ENCODE measurements at places on chromosomes 6 and 20. TPM values are rescaled to one million over a fixed set of nuclear protein-coding genes. Genes with fewer than 3 reads are reported as not detected.

DNA sequence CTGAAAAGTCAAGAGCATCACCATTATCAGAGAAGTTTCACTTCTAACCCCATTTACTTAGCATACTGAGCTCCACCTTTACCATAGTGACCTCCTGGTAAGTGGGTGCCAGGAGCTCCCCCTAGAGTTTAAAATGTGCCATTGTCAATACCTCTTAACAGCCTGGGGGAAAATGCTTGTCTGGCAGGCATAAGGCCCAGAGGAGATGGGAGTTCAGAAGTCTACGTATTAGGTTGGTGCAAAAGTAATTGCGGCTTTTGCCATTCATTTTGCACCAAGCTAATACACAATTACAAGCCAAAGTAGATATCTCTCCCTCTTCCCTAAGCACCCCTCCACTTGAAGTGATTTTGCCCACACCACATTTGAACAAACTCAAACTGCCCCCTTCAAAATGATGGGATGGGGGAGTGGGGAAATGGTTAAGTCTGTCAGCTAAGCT lies 919.0 kb downstream of the KIF16B start:
- DNase-seq, result peak; percentile 57

- no peak for DNase-seq
Measured at GRCh38 chr6:21115111-21115510, 478.4 kb upstream of the SOX4 start.

- no peak for DNase-seq
Measured at GRCh38 chr6:32114796-32115195, 5.7 kb upstream of the TNXB start.

- DNase-seq, result no peak
Measured at GRCh38 chr6:132623106-132623845, 799 bp downstream of the TAAR2 start.

DNA sequence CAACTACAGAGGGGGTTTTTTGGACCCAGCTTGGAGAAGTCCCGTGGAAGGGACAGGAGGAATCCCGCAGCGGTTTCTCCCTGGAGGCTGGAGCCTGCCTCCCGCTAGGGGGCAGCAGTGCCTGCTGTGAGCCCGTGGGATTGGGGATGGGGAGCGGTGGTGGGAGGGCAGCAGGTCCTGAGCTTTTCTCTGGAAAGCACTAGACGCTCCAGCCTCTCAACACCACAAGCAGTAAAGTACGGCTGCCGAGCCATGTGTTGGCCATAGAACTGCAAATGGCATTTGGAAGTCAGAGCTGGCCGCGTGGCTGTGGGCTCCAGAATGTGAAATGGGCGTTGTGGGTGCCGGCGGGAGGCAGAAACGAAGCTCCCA lies 47.8 kb downstream of the GMPR start:
- peak; percentile 75 for DNase-seq

DNA sequence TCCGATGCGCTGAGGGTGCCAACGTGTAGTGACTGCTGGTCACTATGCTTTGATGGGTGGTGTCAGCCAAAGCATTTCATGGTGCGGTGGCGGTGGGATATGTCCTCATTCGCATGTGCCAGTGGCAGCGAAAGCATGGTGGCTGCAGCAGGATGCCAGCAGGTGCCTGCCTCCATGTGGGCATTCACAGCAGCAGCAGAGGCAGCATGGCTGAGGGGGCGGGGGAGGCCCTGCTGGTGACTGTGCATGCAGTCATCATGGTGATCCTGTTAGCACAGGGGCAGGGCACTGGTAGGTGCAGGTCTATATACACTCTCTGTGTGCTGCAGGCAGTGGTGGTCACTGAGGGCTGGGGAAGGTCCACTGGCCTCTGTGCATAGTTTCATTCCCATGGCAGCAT lies 22.0 kb downstream of the FIG4 start:
- no peak for DNase-seq

GRCh38 chr6:169051371-169051770 lies 202.3 kb downstream of the THBS2 start:
- DNase-seq, result no peak

DNA sequence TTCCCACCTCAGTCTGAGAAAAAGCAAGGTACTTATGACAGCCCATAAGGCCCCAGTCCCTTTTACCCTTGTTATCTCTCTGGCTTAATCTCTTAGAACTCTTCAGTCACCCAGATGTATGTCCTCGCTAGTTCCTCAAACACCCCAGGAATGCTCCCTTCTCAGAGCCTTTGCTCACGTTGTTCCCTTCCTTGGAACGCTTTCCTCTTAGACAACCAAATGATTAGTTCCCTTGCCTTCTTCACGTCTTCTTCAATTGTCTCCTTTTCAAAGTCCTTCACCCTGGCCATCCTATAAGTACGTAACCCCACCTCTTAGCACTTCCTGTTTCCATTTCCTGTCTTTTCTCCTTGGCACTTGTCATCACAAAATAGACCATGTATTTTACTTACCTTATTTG lies 1.1 kb upstream of the APOBEC2 start:
- peak; percentile 64 for DNase-seq

DNA sequence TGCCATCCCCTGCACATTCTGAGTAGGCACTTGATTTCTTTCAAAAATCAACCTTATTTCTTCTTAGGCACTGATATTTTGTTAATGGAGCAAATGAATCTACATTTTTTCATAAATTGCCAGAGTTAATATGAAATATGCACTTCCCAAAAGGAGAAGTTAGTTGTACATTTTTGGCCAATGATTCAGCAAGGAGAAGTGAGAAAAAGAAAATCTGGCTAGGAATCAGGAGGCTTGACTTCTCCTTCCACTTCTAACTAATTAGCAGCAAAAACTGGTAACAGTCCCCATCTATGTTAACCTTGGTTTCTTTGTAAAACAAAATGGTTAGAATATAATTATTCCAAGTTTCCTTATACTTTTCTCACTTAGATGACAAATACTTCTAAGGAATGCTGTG lies 7.0 kb upstream of the DSE start:
- DNase-seq, result no peak

DNA sequence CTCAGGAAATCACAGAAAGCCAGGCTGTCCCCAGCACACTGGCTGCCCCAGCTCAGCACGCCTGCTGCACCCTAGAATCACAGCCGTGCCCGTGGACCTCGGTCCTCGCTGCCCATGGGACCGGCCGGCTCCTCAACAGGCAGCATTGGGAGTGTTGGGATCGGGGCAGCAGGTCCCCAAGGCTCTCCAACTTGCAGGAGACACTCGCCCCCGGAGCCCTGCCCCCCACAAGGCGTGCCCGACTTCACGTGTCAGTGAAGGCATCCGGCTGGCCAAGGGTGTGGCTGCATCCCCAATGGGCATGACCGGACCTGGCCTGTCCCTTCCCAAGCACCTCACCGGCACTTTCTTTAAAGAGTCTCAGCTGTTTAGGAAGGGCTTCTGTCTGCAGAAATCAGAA lies 3.0 kb upstream of the NTSR1 start:
- no peak for DNase-seq

GRCh38 chr6:45717715-45718114 lies 297.9 kb downstream of the CLIC5 start:
- DNase-seq, result no peak

GRCh38 chr6:108768166-108768555 lies 80.1 kb upstream of the ARMC2 start:
- DNase-seq, result peak; percentile 49

- no peak for DNase-seq
Measured at GRCh38 chr6:93371756-93372155, 47.6 kb downstream of the EPHA7 start.

DNA sequence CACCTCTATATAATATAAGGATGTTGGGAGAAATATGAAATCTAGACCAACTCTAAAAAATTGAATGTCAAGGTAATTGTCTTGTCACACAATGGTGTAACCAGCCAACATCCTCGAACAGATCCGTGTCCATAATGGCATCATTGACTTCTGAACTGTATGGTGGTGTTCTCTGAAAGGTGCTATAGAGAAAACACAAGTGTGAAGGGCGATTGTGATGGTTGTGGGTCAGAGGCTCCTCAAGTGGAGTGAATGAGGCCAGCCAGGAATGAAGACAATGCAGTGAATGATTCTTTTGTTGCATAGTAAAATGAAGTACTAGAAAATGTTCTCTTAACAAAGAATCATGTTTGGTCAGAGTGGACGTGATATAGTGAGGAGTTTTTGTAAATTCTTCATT lies 58.3 kb downstream of the CARMIL1 start:
- no peak for DNase-seq

GRCh38 chr6:156970595-156971112 lies 193.5 kb downstream of the ARID1B start:
- no peak for DNase-seq

DNA sequence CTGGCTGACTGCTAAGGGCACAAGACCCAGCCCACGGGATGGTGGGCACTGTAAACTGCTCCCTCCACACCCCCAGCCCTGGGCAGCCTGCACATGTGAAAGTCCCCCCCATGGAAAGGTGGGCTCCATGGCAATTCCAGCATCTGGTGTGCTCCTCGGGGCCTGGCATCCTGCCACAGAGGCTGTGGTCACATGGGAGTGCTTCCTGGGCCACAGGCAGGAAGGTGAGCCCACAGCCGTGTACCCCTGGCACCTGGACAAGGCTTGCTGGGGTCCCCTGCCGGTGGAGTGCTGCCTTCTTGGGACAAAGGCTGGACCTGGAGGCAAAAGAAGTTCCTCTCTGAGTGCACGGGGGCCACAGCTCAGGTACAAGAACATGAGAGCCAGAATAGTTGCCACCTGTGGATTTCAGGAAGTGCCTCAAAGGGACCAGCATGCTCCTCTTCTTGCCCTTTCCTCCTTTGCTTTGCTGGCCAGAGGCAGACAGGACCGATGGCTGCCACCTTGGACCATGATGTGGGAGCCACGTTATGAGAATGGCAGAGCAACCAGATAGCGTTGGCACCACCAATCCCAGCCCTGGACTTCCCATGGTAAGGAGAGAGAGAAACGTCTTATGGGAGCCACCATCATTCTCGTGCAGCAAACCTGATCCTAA lies 120.2 kb upstream of the MLN start:
- no peak for DNase-seq

GRCh38 chr20:31652917-31653396 lies 15.2 kb downstream of the COX4I2 start:
- no peak for DNase-seq

GRCh38 chr20:8815208-8815607 lies 253.7 kb upstream of the PLCB4 start:
- DNase-seq, result no peak

DNA sequence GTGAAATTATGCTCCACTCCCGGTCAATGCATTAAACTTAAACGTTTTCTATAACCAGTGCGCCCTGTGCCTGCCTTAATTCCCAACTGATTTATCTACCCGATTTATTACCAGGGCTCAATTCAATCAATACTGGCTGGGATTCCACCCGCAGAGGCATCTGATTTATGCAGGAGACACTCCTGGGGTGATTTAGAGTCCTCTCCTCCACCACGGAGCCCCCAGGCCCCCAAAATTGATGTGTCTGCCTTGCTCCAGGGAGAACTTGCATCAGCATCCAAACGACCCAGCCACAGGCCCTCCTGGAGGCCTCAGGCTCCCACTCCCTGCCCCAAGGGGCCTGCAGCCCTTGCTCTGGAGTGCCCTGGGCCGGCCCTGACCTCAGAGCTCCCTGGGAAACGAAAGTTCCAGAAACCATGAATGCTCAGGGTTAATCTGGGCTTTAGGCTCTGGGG lies 29.5 kb downstream of the ANKRD60 start:
- no peak for DNase-seq

GRCh38 chr6:94349227-94349626 lies 929.9 kb upstream of the EPHA7 start:
- no peak for DNase-seq

DNA sequence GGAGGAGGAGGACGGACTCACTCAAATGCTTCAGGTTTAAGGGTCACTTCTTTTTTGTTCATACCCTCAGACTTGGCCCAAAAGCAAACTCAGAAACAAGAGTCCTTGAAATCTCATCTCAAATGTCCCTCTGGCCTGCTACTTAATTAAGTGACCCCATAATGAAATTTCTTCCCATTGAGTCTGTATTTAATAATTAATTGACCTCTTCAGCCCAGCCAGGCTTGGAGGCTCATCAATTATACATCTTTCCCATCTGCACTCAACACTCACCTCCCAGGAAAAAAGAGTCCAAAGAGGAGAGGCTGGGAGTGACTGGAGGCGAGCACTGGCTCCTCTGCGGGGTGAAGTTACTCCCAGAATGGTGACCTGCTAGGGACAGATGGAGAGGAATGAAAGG lies 90.5 kb upstream of the EYA2 start:
- no peak for DNase-seq

DNA sequence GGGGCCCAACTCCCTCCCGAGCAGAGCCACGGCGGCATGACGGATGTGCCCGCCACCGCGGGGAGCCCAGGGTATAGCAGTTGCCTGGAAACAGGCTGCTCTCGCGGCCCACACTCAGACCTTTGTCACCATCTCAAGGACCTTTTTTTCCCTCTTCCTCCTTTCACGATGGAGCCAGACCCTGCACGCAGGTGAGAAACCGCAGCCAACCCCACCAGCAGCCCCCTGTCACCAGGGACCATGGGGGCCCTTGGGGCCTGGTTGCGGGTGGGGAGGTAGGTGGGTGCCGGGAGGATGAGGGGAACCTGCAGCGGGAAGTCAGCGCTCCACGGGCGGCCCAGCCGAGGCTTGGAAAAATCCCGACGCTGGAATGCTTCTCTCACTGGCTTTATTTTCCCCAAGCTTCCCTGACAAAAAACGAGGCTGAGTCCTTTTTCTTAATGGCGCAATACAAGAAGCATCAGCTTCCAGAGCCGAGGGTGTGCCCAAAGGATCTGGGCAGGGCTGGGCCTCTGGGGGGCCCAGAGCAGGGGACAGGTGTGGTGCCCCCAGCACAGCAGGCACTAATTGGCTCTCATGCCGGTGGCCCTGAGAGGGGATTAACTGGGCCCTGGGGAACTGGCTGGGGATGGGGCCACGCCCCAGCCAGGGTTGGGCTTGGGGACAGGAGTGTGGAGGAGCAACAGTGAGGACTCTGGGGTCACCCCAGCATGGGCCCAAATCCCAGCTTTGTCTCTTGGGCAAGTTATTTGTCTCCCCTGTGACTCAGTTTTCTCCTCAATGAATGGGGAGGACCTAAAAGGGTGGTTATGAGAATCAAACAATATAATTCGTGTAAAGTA lies 23.9 kb downstream of the NOL4L start:
- DNase-seq, result no peak

GRCh38 chr6:100850174-100850573 lies 31.0 kb downstream of the ASCC3 start:
- no peak for DNase-seq

ARFGAP1 gene
- 98.2 TPM for total RNA-seq

PCIF1 gene
- total RNA-seq, result 27.8 TPM

C20orf144 gene
- total RNA-seq, result 0.26 TPM

SCRT2 gene
- not detected for total RNA-seq

ZBTB46 gene
- 1.0 TPM for total RNA-seq

ASCC3 gene
- 65.6 TPM for total RNA-seq

VNN1 gene
- total RNA-seq, result not detected

EGFL8 gene
- total RNA-seq, result 8.6 TPM

CST4 gene
- total RNA-seq, result not detected

BPIFB2 gene
- not detected for total RNA-seq

DZANK1 gene
- total RNA-seq, result 1.9 TPM

BCLAF1 gene
- total RNA-seq, result 267 TPM

ACTL10 gene
- total RNA-seq, result 3.7 TPM

TFAP2D gene
- total RNA-seq, result not detected

ZNF311 gene
- total RNA-seq, result 0.97 TPM

NKX2-4 gene
- total RNA-seq, result not detected
